ENCODE measurements at places on chromosomes 13 and 19. TPM values are rescaled to one million over a fixed set of nuclear protein-coding genes. Genes with fewer than 3 reads are reported as not detected.

The GARIN5B gene
- not detected for total RNA-seq

The KLK12 gene
- not detected for total RNA-seq

The ZNF486 gene
- total RNA-seq: 8.4 TPM

The UPK1A gene
- total RNA-seq: not detected

The SERP2 gene
- 5.7 TPM for total RNA-seq

The ELANE gene
- total RNA-seq: 0.52 TPM
